ENCODE measurements at places on chromosomes 5 and 9. TPM values are rescaled to one million over a fixed set of nuclear protein-coding genes. Genes with fewer than 3 reads are reported as not detected.

Gene RAB3C
- not detected for total RNA-seq

Gene BHMT2
- not detected for total RNA-seq

Gene SPOCK1
- not detected for total RNA-seq

Gene HTR1A
- not detected for total RNA-seq

Gene MRPL41
- total RNA-seq: 48.0 TPM

Gene LCN1
- total RNA-seq: not detected

Gene ANKRD31
- total RNA-seq: 0.33 TPM

Gene SOWAHA
- total RNA-seq: not detected

Gene CHSY3
- not detected for total RNA-seq

Gene NSD1
- total RNA-seq: 54.6 TPM

Gene ACTBL2
- not detected for total RNA-seq
